ENCODE measurements at places on chromosomes 5 and 9. TPM values are rescaled to one million over a fixed set of nuclear protein-coding genes. Genes with fewer than 3 reads are reported as not detected.

- DNase-seq = no peak
Observed at GRCh38 chr5:5558638-5559527, 136.4 kb downstream of the ICE1 start.

GRCh38 chr9:136862849-136863622 lies 3.1 kb downstream of the EDF1 start:
- no peak for DNase-seq

- DNase-seq = no peak
Observed at GRCh38 chr5:112310746-112311145, 108.3 kb downstream of the EPB41L4A start.

- DNase-seq = no peak
Observed at GRCh38 chr9:32004431-32005076, 379.9 kb upstream of the ACO1 start.

GRCh38 chr9:95457769-95458168 lies 59.0 kb downstream of the PTCH1 start:
- no peak for DNase-seq

DNA sequence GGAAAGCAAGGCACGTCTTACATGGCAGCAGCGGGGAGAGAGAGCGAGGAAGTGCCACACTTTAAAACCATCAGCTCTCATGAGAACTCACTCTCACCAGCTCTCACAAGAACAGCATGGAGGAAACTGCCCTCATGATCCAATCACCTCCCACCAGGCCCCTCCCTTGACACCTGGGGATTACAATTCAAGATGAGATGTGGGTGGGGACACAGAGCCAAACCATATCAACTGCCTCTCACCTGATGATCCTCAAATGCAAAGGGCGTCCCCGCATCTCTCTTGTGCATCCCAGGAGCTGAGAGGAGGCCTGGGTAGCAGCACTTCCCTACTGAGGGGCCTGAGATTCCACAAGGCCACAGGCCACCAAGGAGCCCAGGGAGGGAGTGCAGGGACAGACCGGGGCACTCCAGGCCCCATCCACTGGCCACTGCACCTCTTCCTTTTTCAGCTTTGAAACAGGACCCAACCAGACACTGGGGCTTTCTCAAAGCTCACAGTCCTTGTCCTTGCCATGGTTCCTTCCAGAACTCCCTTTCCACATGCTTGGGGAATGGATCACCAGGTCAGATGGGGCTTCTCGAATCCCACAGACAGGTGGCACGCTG lies 54.5 kb upstream of the IL17B start:
- DNase-seq = no peak

DNA sequence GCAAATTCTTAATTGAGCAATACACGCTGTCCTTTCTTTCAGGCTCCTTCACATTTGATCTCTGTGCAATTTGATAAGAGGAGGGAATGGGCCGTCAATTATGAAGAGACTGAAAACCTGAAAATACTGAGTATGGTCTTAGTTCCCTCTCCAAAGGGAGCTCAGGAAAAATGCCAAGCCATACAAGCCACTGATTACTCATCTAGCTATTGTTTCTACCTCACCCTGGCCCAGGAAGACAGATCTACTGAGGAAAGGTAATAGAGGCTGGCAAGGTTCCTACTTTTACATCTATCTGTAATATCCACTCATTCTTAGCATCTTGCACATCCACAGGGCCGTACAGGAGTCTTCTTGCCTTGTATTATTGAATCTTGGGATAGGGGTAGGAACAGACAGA lies 23.7 kb upstream of the TNC start:
- DNase-seq = no peak

- no peak for DNase-seq
Observed at GRCh38 chr9:133603135-133603927, 5.9 kb downstream of the FAM163B start.

GRCh38 chr5:41708604-41708940 lies 161.7 kb downstream of the OXCT1 start:
- DNase-seq = no peak

- peak; percentile 21 for DNase-seq
Observed at GRCh38 chr5:19795218-19795617, 192.8 kb downstream of the CDH18 start.

- no peak for DNase-seq
Observed at GRCh38 chr9:135246248-135247205, 159.1 kb downstream of the OLFM1 start.

Gene PCDHGC5
- total RNA-seq = 0.06 TPM

Gene ANGPTL2
- total RNA-seq = 18.6 TPM

Gene DIPK1B
- total RNA-seq = 6.6 TPM

Gene EDIL3
- 184 TPM for total RNA-seq

Gene IL9
- not detected for total RNA-seq
